Left forelimb (tissue), 1 donor: ENCODE measurements at places on chromosomes 1 and 21.

DNA sequence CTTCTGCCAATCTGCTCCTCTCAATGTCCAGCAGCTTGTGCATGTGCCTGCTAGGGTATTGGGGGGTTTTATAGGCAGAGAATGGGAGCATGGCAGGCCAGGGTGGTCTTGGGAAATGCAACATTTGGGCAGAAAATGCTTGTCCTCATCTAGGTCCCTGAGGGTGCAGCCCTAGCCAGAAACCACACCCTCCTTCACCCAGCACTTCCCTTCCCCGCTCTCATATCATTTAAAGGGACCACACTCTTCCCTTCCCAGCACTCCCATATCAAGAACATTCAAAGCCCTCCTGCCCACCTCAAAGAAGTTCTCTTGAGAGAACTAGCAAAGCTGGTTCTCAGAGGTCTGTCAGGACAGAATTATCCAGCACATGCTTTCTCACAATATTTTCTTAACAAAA, 62.1 kb downstream of the HSD3B1 start:
- no peak for DNase-seq

DNA sequence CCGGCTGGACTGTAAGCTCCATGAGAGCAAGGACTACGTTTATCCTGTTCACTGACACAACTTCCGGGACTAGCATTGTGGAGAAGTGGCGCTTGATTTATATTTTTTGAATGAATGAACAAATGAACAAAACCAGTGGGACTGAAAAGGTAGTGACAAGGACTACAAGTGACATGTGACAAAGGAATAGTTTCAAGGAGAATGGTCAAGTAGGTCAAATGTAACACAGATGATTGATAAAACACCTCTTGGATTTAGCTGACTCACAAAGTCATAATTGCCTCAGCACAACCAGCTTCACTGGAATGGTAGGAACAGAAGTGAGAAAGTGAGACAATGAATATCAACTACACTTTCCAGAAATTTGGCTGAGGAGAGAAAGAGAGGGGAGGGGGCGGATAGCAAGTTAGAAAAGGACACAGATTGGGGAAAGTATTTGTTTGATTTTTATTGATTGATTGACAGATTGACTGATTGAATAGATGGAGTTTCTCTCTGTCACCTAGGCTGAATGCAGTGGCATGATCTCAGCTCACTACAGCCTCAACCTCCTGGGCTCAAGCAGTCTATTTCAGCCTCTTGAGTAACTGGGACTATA, 14.2 kb downstream of the MTF1 start:
- DNase-seq, result no peak

- no peak for DNase-seq
These were observed 958 bp downstream of the LYPLAL1 start for GRCh38 chr1:219174460-219175211.

- no peak for DNase-seq
These were observed 648 bp downstream of the ATP5PF start for GRCh38 chr21:25733859-25734653.

DNA sequence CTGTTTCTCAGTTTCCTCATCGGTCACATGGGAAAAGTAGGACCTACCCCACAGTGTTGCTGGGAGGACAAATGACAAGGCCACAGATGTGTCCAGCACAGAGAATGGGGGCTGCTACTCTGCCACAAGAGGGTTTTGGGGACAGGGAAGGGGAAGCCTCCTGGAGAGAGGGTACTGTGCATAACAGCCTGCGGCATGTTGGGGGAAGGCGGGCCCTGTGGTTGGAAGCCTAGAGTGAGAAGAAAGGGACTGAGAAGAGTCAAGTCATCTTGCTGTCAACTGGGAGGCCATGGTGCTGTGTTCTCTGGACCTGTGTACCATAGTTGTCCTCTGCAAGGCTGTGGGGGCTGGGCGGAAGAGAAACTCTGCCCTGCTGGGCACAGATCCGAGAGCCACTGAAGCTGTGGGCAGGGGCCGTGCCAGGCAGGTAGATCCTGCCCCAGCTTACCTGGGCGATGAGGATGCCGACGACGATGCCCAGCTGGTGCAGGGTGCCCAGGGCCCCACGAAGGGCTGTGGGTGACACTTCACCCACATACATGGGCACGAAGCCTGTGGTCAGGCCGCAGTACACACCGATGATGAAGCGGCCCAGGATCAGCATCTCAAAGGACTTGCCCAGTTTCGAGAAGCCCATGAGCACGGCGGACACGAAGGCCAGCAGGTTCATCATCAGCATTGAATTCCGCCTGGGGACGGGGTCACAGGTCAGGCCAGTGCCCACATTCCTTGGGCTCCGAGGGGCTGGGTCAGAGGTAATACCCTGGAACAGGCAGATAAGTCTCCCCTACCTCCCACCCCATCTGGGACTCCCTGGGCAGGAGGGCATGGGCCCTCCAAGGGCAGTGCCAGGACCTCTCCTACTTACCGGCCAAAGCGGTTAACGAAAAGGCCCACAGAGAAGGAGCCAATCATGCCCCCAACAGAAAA, 28.2 kb downstream of the SLC2A1 start:
- peak; percentile 11 for DNase-seq

GRCh38 chr1:82503822-82504221, 703.1 kb downstream of the ADGRL2 start:
- DNase-seq, result no peak

- DNase-seq, result no peak
These were observed 28.5 kb upstream of the KCNQ4 start for GRCh38 chr1:40755067-40755466.

DNA sequence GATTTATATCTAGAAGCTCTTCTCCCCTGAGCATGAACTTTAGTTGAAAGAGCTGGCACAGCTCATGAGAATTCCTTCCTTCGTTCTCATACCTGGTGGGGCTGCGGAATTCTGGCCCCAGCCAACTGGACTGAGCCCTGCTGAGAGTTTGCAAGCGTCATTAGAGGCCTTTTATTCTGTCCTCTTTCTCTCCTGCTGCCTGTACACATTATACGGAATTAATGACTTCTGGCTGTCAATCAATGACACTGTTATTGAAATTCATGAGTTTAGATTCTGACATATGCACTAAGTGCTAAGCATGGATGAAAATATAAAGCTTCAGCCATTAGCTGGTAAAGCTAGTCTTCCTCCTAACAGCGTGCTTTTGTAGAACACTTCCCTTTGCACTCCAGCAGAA, 27.5 kb downstream of the KAZN start:
- no peak for DNase-seq

DNA sequence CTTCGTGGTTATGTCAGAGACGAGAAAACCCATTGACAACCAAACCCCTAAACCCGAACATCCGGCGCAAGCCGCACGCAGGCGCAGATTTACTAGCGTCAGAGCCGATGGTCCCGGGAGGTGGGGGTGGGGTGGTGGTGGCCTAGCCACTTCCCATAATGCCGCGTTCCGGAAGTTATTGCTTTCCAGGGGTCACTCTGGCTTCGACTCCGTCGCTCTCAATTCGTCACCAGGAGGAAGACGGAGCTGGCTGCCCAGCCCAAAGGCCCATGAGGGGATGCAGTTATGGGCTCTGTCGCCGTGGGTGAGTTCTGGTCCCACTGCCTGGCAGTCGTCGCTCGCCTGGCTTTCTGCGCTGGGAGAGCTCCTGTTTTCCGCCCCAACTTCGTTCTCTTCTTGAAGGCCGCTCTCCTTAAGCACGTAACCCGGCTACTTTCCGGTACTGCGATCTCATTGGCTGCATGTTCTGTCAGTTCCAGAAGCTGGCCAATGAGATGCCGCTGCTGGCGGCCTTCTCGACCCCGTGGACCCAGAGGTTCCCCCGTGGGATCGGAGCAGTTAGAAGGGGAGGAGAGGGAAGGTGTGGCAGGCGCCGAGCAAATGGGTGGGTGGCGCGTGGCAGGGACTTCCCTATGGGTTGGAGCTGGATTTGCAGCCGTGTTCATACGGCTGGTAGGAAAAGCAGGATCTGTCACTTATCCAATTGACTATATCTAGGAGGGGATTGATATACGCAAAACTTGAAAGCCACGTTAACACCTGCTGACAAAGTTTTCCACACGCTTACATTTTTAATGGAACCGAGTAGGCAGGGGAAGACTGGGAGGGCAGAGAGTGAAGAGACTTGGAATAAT, at the start of gene USP16:
USP16 (plus strand) TSS at position 195 of the 854 bp plus-strand sequence. CDS start 3,246 bp downstream, outside the sequence.
- peak; percentile 99 for DNase-seq

DNA sequence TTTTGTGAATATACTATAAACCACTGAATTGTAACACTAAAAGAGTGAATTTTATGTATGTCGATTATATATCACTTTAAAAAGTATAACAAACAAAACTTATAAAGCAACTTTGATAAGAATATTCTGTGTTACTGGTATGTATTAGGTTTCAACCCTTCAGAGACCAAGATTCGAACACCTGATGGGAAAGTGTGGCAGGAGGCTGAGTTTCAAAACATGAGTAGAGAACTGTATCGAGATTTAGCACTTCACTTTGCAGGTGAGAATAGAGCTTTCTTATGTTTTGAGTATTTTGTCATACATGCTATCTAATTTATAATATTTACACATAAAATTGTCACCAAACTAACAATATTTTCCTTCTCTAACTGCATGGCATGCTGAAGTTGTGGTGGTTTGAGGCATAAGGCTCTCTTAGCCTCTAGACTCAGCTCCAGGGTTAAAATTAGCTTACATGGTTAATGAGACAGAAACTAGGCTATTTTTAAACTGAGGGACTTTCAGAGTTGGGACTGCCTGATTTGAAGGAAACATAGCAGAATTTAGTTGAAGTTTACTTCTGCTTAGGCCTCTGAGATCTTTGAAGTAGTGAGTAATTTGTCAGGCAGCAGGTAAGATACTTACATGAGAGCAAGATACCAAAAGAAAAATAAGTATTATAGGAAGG, 48.6 kb downstream of the CEP350 start:
- DNase-seq, result no peak

GRCh38 chr1:154329152-154329521, 3.8 kb downstream of the ATP8B2 start:
- DNase-seq, result no peak

DNA sequence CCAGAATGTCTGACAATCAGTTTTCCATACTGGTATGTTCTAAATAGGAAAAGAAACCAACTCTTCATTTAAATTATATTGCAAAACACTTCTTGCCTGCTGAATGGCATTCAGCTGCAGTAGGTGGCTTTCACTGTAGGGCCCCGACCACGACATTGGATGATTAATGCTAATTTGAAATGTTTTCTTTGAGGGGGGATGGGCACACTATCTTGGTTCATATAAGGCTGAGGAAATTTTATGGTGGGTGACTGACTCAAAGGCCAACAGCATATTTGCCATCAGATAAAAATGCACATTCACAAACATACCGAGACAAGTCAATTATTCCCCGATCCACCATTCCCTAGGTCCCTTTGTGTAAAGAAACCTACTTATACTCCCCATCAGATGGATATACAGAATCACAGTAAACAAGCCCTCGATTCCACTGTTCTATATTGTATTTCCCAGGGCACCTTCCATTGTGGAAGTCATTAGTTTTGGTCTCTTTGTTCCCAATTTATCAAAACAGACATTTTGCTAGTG, 464.2 kb upstream of the DAB1 start:
- no peak for DNase-seq

- DNase-seq, result no peak
These were observed 14.7 kb downstream of the CAPZA1 start for GRCh38 chr1:112634367-112634766.

- no peak for DNase-seq
These were observed 198.4 kb upstream of the PTGFR start for GRCh38 chr1:78292361-78292760.

GRCh38 chr1:226882631-226883409, 12.4 kb downstream of the PSEN2 start:
- DNase-seq, result no peak

GRCh38 chr1:66291531-66291864, 242.5 kb upstream of the SGIP1 start:
- no peak for DNase-seq

GRCh38 chr1:244313346-244313745, 138.4 kb downstream of the ADSS2 start:
- no peak for DNase-seq

DNA sequence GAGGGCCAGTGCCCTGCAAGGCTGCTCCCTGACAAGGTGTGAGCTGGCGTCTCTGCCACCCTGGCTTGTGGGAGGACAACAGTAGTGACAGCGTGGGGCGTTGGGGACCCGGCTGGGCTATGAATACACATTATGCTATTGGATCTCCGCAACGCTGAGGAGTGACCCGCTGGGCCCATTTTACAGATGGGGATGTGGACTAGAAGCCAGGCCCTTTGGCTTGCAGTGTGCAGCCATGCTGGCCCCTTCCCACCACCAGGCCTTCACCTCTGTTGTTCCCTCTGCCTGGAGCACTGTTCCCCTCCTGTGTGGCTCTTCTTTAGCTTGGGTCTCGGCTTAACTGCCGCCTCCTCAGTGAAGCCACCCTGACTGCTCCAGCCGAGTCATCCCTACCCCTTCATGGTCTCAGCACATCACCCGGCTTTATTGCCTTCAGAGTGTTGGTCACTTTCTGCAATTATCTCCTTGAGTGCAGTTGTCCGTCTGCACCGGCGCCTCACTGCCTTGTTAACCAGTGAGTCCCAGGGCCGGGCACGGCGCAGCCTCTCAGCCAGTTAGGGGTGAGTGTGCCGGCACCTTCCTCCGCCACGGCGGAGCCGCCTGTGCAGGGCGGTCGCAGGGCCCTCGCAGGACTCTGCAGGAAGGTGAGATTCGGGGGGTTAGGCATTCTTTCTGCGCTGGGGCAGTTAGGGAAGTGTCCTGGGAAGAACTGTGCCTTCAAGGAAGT, 84.4 kb upstream of the ACTL8 start:
- DNase-seq, result no peak
